ENCODE measurements at places on chromosomes 11 and 22.
A peak's percentile ranks its signal among the peaks of the same experiment; 100 is the strongest.

GRCh38 chr11:10606536-10607208 is 38.2 kb upstream of the LYVE1 start:
- DNase-seq, result peak; percentile 82

GRCh38 chr11:134517621-134518293 is 105.7 kb upstream of the B3GAT1 start:
- DNase-seq, result no peak

- no peak for DNase-seq
Observed at GRCh38 chr11:115524572-115524971, 20.4 kb upstream of the CADM1 start.

- DNase-seq, result no peak
Observed at GRCh38 chr11:108237058-108237481, 14.2 kb downstream of the ATM start.

GRCh38 chr11:43948341-43949225 is 6.1 kb downstream of the C11orf96 start:
- no peak for DNase-seq

- DNase-seq, result no peak
Observed at GRCh38 chr11:12525466-12526055, 148.2 kb downstream of the PARVA start.

- DNase-seq, result no peak
Observed at GRCh38 chr22:35544189-35544588, 3.6 kb downstream of the RASD2 start.

- no peak for DNase-seq
Observed at GRCh38 chr11:65169164-65169641, 830 bp upstream of the SPDYC start.

DNA sequence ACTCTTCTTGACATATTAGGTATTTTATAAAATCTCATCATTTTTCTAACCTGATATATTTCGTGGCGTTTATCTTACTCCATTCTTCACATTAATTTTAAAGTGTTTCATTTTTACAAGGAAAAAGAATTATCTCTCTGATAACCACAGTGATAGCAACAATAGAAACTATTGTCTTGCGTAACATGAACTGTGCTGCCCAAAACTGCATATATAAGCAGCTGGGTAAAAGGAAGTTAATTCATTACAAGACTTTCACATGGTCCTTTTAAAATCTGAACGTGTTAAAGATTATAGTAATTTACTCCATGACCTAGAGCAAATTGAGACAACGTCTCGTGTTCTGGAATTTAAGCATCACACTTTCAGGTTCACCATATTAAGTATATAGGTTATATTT is 210.4 kb upstream of the GRIA4 start:
- no peak for DNase-seq

GRCh38 chr22:49362211-49362839 is 465.3 kb downstream of the BRD1 start:
- DNase-seq, result no peak

DNA sequence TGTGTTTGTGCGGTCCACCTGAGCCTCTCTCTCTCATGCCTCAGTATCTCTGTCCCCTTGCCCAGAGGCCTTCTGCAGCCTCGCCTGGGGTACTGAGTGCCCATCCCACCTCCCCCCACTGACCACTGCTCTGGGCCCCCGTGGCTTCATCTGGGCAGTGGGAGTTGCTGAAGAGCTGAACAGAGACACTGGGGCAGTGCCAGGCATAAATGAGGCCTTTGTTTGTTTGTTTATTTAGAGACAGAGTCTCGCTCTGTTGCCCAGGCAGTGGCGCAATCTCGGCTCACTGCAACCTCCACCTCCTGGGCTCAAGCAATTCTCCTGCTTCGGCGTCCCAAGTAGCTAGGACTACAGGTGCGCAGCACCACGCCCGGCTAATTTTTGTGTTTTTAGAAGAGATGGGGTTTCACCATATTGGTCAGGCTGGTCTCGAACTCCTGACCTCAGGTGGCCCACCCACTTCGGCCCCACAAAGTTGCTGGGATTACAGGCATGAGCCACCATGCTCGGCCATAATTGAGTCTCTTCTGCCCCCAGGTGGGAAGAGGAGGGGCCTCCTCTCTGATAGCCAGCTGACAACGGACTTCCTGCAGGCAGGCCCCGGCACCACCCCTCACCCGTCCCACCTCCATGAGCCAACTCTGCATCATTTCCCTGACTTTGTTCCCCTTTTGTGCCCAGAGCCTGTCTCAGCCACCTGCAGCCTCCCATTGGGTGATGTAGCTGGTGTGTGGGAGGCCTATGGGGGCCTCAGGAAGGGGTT is 9.3 kb downstream of the CRYBB3 start:
- DNase-seq, result no peak

DNA sequence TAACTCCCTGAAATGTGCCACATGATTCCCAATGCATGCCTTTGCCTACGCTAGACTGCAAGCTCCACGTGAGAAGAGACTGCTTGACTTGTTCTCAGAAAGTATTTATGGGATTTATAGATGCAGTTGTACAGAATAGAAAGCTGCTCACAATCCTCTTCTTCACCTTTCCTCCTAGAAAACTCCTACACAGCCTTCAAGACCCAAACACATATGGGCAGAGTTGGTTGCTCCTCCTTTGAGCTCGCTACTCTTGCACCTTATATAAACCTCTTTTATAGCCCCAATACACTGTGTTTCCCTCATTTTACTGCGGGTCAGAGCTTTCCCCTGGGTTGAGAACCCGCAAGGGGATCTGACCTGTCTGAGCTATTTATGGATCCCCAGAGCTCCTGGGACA is 16.4 kb downstream of the C1QTNF6 start:
- no peak for DNase-seq

GRCh38 chr11:86873573-86874083 is 73.3 kb downstream of the PRSS23 start:
- no peak for DNase-seq

DNA sequence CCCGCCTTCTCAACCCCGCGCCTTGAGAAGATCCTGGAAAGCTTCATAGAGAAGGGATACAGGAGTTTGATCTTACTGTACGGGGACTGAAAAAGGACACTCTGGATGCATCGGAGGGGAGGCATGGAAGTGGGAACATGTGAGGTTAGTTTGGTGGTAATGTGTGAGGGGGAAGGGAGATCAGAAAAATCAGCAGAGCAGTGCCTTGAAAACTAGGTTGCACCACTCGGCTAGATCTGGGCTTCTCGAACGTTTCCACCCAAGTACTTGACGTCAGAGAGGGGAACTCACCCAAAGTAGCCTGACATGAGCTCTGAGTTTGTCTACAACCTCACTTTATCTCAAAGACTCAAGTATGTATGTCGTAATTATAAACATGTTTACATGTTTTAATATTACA is 14.5 kb downstream of the USP35 start:
- peak; percentile 35 for DNase-seq

GRCh38 chr11:70796648-70797227 is 398.4 kb downstream of the CTTN start:
- no peak for DNase-seq

DNA sequence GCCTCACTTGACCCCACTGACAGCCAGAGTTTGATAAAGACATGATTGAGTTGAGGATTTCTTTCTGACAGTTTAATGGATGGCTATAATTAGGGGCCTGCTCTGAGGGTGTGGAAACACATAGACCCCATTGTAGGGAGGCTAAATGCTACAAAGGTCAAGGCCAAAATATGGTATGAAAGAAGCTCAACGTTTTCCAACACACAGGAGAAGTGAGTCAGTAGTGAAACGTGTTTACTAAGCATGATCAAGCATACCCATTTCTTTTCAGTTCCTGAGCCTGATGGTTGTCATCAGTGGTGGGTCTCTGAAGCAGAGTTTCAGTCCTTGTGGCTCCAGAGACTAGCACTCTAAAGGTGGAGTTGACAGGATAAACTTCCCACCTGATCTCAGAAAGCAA is 69.7 kb downstream of the SNX19 start:
- DNase-seq, result no peak

DNA sequence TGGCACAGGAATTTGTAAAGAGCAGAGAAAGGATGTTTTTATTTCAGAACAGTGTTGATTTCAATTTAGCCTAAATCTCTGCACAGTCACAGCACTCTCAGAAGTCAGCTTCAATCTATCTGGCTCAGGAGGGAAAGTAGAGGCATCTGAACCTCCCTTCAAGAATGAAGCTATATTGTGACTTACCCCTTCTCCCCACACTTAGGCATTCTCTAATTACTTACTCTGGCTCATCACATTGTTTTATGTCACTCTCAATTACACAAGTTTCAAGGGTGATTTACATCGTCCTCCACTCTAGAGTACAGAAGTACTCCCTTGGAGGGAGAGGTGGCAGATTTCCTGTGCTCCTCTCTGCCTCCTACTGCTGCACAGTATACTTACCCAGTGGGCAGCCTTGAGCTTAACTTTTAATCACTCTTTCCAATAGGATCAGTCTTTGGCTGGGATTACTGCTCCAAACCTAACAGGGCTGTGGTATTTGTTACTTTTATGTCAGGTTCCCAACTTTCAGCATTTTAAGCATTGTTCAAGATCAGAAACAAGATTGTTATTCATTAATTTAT is 211.4 kb downstream of the AASDHPPT start:
- no peak for DNase-seq

GRCh38 chr11:61851113-61851899 is 23.2 kb downstream of the FADS2 start:
- no peak for DNase-seq

- DNase-seq, result no peak
Observed at GRCh38 chr11:126332221-126332711, 23.2 kb upstream of the ST3GAL4 start.

DNA sequence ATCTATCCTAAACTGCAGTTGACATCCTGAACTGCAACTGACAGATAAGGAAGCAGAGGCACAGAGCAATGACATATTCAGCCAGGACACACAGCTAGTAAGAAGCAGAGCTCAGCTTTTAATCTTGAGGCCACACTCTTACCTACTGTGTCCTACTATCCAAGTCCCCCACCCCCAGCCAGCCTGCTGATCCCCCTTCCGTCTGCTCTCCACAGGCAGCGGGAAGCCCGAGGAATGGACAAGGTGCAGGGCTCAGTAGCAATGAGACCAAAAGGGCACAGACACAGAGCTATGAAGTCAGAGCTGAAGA is 4.3 kb downstream of the POLR3H start:
- no peak for DNase-seq

DNA sequence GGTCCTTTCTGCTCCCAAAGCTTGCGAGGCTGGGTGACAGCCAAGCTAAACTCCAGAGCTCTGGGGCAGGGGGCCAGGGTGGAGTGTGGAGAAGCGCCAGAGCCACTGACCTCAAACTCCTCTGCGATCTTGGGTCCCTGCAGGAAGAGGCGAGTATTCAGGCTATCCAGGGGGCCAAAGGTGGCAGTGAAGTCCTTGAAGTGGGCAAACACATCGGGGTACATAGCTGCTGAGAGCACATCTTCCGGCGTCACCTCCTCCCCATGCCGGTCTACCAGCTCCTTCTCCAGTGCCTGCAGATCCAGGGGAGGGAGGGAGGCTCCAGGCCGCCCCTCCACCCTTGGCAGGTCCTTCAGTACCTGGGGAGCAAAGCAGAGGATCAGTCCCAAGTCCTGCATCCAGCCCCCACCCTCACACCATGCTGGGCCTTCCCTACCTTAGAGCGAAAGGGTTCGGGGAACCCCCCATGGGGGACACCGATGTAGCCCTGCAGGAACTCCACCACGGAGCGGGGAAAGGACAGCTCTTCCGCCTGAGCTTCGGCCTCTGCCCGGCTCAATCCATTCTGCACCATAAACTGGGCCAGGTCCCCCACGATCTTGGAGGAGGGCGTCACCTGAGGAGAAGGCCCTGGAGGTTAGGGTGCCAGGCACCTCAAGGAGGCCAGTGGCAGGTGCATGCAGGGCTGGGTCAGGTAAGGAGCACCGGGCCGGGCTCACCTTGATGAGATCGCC is 6.4 kb downstream of the RCE1 start:
- DNase-seq, result no peak

DNA sequence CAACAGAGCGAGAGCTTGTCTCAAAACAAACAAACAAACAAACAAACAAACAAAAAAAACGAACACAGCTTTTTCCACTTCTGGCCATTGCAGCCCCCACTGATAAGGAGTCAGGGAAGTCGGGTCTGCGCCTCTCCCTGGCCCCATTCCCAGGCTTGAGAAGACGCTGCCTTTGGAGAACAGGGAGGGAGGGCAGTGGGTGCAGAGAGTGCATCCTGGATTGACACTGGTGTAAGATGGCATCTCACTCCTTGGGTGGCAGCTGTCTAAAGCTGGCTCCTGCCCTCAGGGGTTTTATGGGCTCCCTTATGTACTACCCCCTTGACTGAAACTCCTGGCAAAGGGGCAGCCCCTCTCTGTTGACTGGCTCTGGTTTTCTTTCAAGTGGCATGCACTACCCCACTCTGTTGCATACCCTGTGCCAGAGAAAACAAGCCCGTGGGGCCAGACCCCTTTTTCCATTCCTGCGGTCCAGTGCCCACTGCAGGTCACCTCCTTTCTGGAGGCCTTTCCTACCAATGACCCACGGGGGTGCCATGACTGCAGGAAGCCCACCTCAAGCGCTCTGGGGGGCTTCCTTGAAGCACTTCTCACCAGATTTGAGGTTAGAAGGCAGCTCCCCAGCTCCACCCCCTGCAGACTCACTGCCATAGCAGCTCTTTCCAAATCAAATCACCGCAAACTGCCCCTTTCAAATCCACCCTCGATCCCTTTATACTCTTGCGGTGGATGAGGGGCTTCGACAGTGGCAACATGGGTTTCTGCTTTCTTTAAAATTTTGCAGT is 12.7 kb downstream of the DRAP1 start:
- DNase-seq, result no peak

DNA sequence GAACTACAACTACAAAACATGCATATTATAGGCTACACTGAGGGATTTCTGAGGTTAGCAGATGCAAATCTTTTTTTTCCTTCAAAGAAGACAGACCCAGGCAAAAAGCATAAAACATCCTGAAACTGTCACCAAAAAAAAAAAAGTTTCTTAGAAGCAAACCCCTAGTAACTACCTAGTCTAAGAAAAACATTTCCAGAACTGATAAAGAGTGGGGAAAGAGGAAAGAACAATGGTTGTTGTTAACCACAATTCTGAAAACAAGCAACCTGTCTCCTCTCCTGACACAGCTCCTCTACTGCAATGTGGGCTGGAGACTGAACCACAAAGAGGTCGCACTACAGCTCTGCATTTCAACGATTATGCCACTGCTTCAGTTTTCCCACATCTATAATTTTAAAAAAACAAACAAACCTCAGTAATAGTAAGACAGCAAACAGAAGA is 15.0 kb downstream of the DENND5A start:
- DNase-seq, result peak; percentile 55

GRCh38 chr11:61855939-61856680 is 28.0 kb downstream of the FADS2 start:
- DNase-seq, result no peak

DNA sequence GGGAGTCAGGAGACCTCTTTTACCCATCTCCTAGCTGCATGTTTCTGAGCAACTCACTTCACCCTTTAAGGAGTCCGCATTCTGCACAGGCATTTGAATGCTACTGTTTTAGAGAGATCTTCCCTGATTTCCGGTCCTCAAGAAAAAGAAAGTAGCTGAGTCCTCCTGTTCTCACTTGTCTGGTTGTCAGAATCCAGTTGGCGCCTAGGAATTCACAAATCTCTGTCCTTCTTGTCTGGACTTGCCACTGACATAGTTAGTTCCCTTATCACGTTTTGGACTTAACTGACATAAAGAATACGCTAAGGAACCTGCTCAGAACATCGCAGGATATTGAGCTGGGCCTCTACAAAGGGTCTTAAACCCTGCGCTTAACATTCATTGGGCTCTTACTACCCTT is 61.3 kb upstream of the OR5P2 start:
- DNase-seq, result no peak

- no peak for DNase-seq
Observed at GRCh38 chr11:33128739-33129138, 32.5 kb downstream of the CSTF3 start.

Data from Kasumi-1 (cell line).